ENCODE measurements at places on chromosomes 11 and 22.

DNA sequence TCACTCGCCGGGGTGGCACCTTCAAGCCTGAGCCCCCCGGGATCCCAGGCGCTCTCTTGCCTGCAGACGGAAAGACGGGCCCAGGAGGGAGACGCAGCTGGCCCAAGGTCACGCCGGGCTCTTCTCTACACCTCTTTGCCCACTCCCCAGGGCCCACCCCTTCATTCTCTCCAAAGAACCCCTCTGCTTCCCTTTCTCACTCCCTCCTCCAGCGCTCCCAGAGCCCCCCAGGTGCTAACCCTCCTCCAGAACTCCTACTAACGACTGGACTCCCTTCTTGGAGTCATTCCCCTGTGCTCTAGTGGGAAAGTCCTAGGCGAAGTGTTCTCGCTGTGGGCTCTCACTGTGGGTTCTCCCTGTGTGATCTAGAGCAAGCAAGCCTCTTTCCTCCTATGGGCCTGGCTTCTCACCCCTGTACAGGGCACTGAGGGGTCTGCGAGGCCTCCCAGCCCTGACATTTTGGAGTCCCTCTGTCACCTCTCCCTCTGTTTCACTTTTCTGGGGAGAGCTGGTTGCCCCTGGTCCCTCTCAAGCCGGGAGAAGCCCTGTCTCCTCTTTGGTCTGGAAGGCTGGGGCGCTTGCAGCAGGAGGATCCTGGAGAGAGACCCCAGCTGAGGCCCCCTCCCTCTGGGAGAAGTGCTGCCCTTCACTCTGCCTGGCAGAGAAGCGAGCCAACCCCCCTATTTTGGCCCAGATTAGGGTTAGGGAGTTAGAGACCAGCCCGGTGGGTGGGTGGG lies 858 bp downstream of the OAF start:
- no peak for DNase-seq

DNA sequence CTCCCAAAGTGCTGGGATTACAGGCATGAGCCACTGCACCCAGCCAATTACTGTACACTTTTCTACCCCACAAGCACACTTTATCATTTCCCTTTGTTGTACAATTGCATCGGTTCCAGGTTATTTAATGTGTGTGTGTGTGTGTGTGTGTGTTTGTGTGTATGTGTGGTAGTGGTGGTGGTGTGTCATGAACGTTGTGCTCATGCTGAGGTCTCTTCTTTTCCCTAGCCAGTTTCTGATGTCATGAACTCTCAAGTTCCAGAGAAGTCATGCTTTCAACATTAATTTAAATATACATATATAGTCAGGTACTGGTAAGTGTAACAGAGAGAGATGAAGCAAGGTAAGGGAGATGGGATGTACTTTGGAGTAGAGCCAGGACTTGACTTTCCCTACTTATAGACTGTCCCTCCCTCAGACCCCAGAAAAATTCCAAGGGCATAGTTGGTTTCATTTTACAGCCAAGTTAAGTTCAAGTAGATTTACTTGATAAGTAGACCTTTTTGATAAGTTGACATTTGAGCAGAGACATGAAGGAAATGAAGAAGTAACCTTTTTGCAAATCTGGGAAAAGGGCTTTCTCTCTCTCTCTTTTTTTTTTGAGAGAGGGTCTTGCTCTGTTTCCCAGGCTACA lies 42.7 kb downstream of the WEE1 start:
- DNase-seq, result no peak

DNA sequence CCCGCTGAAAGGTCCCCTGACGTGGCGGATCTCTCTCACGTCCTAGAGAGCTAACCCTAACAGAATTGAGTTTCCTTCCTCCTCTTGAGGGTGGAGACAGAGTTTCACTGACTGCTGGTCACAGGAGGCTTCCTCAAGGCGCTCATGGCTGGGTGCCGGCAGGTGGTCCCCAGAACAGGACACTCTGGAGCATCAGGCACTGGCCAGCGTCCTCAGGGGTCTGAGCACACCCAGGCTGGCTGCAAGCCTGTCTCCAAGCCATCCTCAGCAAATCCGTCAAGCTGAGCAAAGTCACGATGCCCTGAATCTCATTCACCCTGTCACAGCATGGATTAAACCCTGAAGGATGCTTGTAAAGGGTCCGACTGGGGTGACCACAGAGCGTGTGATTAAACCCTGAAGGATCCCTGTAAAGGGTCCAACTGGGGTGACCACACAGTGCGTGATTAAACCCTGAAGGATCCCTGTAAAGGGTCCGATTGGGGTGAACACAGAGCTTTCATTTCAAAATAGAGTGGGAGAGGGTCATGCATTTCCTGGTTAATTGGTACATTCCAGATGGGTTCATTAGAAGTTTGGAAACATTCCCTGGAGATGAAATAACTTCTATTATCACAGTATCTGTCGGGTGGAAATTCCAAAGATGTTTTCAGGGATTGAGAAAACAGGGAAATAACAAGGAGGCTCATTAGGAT lies 473.0 kb downstream of the BRD1 start:
- DNase-seq, result no peak

GRCh38 chr11:115745066-115745465 lies 240.9 kb upstream of the CADM1 start:
- DNase-seq, result no peak

GRCh38 chr22:47457021-47457420 lies 694.6 kb downstream of the TBC1D22A start:
- DNase-seq, result no peak

- no peak for DNase-seq
Observed at GRCh38 chr11:106398502-106399075, 321.1 kb downstream of the AASDHPPT start.

GRCh38 chr11:99739464-99740089 lies 718.8 kb downstream of the CNTN5 start:
- no peak for DNase-seq

GRCh38 chr22:46851311-46851710 lies 88.9 kb downstream of the TBC1D22A start:
- no peak for DNase-seq

GRCh38 chr11:125275905-125276618 lies 111.5 kb downstream of the PKNOX2 start:
- no peak for DNase-seq

DNA sequence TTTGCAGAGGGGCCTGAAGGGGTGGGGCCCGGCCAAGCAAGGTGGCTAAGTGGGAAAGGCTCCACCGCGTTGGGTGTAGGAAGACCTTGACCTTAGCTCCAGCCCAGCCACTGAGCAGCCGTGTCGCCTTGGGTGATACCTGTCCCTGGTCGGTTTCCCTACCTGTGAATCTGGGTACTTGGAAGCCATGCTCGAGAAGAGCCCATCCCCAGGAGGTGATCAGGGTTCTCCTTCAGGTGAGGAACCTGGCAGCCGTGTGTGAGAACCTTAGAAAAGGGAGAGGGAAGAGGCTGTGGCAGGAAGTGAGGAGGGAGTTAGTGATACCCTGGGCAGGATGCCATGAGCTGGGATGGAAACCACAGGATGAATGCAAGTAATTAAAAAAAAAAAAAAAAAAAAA lies 21.6 kb downstream of the PPARA start:
- DNase-seq, result no peak

DNA sequence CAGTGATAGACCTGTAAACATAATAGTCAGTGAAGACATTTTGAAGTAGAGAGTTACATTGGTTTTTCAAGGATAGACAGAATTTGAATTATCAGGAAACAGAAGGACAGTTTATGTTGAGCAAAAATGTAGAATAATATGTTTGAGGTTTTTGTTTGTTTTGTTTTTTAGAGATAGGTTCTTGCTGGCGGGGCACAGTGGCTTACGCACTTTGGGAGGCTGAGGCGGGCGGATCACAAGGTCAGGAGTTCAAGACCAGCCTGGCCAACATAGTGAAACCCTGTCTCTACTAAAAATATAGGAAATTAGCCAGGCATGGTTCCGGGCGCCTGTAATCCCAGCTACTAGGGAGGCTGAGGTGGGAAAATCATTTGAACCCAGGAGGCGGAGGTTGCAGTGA lies 35.6 kb downstream of the BCL2L13 start:
- no peak for DNase-seq

DNA sequence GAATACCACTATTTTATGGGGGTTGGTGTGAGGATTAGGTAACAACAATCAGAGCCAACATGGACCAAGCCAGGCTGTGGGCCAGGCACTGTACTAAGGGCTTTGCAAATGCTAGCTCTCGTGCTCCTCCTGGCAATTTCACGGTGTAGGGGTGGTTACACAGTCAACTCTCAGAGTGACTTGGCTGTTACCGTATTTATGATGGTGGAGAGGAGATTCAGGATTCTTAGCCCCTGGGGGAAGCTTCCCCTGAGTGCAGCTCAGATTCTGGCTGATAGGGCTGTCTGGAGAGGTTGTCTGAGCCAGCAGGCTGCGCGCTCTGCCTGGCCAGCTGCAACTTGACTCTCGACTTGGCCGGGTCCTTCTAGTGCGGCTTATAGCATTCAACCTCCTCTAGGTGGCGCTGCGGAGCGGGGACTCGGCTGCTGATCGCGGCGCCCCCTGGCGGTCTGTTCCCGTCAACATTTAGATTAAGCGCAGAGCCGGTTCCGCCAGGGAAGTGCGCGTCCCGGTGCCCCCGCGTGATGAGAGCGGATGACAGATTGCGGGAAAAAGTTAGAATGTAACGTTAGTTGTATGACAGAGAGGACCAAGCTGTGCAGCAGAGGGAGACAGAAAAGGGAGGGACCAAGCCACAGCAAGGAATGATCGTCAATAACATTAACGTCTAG lies 4.5 kb upstream of the NCF4 start:
- peak; percentile 85 for DNase-seq

DNA sequence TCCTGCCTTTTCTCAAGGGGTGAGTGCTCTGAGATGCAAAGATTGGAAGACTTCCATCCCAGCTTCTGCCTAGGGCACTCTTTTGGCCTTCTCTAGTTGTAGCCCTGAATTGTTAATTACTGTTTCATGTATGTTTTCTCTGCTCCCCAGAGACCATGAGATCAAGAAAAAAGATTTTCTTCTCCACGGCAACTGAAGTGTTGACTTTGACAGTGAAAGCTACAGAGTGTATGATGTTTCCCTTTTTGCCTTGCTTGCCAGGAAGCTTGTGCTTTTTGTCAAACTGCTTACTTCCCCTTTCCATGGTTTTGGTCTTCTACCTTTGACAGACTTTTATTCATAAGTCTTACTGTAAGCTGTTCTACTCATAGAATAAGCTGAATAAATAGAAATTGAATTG lies 23.3 kb upstream of the EIF3D start:
- no peak for DNase-seq

DNA sequence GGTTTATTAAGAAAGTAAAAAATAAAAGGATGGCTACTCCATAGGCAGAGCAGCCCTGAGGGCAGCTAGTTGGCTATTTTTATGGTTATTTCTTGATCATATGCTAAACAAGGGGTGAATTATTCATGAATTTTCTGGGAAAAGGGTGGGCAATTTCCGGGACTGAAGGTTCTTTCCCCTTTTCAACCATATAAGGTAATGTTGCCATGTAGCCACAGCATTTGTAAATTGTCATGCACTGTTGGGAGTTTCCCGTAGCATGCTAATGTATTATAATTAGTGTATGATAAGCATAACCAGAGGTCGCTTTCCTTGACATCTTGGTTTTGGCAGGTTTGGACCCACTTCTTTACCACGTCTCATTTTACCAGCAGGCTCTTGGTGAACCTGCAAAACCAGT lies 610.4 kb upstream of the B3GAT1 start:
- no peak for DNase-seq

DNA sequence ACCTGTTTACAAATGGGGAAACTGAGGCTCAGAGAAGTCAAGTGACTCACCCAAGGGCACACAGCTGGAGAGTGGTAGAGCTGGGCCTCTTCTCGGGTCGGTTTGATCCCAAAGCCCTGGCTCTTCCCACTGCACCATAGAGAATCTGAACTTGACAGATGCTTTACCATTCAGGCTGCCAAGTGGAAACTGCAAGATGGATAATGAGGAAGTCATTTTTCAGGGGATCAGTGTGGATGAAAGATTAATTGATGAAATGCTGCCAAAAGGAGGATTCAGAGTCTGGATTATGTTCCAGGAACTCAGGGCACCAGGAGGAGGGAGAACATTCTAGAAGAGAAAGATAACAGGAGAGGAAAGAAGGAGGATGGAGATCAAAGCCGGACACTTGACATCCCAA lies 185.9 kb upstream of the ZBED5 start:
- no peak for DNase-seq

DNA sequence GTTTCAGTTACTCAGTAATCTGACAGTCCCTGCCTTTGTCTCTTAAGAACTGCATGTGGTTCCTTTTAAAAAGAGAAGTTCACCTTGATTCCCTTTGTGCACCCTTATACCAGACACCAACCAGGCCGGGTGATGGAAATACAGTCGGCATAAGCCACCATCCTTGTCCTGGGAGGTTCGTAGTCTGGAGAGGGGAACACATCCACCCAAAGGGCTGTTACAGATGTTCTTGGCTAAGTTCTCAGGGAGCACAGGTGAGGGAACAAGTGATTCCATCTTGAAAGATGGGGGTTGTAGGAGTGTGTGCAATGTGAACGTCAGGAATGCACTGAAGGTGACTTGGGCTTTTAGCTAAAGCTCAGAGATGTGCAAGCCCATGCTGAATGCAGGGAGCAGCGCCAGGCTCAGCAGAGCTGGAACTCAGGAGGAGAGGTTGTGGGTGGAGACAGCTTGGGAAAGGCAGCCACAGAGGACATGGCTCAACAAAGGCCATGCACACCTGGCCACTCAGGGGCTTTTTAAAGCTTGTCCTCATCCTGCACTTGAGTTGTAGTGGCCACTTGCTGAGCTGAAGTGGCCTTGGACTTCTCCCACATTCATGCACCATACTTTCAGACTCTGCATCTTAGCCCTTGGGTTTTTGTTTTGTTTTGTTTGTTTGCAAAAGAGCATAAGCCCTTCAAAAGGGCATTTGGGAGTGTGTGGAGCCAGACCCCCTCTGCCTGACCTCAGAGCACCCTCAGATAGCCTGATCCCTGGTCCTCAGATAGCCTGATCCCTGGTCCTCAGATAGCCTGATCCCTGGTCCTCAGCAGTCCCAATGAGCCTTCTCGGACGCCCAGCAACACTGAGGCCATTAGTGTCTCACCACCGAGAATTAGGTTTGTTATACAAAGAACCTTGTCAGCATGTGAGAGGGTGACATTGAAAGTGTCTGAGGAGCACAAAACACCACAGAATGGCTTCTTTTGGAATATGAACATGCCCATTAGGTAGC lies 12.7 kb upstream of the TMA7B start:
- DNase-seq, result no peak

- no peak for DNase-seq
Observed at GRCh38 chr22:48868554-48868953, 959.1 kb downstream of the BRD1 start.

DNA sequence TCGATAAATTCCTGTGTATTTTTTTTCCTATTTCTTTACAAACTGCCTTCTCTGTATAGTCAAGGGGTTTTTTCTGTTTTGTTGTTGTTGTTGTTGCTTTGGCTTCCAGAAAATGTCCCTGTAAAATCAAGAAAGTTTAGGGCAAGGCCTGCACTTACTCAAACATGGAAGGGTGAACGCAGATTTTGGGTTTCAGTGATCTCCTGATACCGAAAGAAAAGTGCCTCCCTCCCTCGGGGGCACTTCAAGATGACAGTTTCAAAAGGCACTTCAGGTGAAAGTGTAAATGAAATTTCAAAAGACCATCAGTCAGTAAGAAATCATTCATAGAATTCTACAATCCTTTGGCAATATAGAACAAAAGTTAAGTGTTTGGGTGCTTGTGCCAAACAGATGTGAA lies 43.4 kb upstream of the TMPRSS4 start:
- no peak for DNase-seq
